NCI-H1436 (cell line): ENCODE measurements at places on chromosomes 11 and 22.

- no peak for DNase-seq
These were observed 1167.7 kb downstream of the LRRC4C start for GRCh38 chr11:40291741-40292140.

GRCh38 chr22:22787786-22788459, 99.7 kb upstream of the IGLL5 start:
- DNase-seq: peak; percentile 22

GRCh38 chr11:126702987-126703386, 297.6 kb downstream of the KIRREL3 start:
- DNase-seq: no peak

DNA sequence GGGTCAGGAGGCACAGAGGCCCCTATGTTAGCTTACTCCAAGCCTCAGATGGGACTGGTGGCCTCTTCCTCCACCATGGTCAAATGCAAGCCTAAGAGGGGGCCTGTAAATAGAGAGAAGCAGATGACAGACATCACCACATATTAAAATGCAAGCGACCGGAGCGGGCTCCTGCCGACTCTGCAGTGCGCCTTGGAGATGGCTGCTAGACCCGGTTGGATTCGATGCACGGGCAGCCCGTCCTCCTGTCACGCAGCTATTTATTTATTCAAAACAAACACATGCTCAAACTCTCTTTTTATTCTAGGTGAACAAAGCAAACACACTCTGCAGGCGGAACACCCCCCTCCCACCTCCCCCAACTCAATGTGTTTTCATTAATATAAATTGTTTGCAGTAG, 208.0 kb downstream of the DSCAML1 start:
- no peak for DNase-seq

DNA sequence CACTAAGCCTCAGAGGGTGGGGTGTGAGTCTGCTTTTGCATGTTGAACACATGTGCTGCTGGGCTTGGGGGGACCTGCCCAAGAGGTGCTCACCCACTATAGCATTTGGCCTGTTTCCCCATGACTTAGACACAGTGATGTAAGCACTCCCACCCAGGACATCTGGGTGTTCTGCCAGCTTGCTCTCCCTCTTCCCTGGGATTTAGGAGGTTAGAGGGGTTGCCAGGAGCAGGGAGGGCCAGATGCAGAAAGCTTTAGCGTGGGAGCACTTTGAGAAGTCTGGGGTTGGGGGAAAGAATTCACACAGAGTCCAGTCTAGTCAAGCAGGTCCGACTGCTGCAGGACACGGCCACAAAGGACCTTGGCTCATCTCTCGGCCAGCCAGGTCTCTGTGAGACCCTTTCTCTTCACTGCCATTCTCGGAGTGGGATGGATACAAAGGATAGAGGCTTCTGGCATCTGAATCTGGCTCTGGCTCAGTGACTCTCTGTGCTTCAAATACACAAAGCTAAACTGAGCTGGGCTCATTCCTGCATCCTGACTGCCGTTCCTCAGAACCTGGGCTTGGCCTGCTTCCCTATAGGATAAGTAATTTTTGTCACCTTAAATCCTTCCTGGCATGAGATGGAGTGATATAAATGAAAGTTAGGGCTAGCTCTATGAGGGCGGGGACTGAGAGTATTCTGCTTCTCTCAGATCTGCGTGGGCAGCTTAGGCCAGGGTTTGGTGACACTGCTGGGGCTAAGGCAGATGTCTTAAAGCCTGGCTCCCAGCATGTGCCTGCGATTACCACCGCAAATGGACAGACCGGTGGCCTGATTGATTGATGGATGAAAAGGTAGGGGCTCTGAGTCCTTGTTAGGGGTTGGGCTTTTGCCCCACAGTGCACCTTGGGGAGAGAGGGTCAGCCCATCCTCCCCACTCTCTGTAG, 14.5 kb downstream of the USP2 start:
- no peak for DNase-seq

- DNase-seq: no peak
These were observed 111.8 kb downstream of the MSANTD4 start for GRCh38 chr11:105910095-105910715.

DNA sequence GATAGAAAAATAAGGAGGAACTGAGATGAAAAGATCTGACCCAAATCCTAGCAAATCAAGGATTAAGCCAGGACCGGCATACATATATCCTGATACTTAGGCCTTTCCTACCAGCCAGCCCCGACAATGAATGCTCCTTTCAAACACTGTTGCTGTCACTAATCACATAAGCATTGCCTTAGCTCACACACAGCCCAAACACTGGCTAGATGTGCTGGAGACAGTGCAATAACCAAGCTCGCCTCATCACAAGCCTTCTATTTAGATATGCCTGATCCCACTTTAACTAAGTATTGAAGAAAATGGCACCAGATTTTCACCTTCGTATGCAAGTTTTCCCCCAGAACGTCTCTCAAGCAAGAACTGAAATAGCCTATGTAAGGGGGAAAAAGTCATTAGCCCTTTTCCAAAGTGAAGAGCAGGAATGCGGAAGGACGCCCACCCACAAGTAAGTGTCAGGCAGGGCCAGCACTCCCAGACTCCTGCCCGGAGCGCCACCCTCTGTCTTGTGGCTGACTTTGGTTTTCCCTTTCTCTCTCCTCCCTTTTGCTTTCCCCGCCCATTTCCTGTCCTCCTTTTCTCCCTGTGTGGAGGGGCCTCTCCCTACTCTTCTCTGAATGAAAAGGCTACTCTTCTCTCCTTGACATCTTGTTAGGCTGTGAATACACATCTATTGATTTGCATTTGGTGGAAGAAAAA, 8.9 kb upstream of the OPCML start:
- DNase-seq: no peak

DNA sequence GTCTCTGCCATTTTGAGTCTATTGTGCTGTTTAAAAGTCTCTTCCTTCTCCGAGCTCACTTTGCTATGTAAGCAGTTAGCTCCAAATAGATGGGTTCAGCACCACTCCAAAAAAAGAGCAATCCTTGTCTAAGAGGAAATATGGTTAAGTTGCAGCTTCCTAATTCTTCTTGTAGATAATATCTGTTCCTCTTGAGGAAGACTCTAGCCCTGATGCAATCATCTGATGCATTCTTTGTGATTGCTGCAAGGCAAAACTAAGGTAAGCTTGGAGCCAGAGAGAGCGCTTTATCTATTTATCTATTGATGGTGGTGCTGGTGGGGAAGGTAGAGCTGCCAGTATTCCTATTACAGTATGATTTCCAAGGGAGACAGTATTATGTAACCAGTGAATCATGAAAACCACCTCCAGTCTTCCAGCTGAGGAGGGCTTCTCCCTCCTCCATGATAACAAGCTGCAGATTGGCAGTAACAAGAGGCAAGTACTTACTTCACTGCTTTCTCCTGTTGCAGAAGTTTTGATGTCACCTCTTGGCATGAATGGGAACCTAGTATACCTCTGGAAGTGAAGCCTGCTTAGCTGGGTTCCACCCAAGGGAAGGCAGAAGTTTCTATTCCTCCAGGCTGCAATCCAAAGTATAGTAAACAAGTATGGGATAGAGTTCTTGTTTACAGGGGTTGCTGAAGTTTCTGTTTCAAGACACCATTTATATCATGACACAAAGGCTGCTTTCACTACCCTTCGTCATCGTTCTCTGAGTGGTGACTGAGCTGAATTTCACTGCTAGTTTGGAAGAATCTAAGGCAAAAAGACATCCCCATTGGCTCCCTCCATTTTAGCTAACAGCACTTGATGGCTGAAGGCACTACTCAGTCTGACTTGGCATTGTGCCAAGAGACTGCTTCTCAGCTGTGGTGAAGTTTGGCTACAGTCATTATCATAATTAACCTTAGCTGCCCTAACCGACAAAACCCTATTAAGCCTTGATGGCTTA, 49.7 kb downstream of the FDX1 start:
- DNase-seq: peak; percentile 50

DNA sequence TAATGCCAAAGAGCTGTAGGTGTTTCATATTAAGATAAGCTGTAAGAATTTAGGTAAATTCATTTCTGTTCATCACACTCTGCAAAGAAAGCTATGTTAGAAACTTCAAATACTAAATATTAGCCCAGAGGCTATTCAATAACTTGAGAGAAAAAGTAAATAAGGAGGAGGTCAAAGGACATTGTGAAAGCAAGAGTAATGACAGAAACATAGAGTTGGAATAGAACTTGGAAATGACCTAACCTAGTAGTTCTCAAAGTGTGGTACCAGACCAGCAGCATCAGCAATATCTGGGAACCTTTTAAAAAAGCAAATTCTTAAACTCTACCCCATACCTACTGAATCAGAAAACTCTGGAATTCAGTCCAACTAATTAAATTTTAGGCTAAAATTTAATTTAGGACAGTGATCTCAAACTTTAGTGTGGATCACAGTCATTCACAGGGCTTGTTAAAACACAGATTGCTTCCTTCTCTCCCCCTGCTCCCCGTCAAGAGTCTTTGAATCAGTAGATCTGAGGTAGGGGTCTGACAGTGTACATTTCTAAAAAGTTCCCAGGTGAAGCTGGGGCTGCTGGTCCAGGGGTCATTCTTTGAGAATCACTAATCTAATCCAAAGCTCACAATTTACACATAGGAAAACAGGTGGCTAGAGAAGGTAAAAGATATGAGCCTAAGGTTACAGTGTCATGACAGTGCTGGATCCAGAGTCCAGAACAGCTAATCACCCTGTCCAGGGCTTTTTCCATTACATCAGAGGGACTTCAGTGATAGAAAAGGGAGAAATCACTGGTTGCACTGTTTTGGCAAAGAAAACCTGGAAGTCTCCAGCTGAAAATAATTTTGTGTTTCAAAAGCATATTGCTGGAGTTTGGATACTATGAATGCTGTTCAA, 241.1 kb downstream of the SOX6 start:
- DNase-seq: no peak

DNA sequence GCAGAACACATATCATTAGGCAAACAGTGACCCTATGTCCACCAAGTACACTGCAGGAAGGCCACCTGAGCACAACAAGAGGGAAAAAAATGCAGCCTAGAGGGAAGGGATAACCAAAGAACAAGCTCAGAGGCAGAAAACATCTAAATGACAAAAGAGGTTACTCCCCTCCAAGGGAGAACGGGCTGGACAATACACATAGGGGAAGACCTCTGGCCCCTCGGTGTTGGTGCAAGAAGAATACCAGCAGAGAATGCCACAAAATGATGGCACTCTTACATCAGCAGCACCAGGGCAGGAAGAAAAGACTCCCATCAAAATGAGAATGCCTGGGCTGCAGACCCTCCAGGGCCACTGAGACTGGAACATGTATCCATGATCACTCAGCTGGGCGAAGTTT, 66.6 kb upstream of the OPCML start:
- no peak for DNase-seq
